ENCODE measurements at places on chromosomes 16 and 17. TPM values are rescaled to one million over a fixed set of nuclear protein-coding genes. Genes with fewer than 3 reads are reported as not detected.

DNA sequence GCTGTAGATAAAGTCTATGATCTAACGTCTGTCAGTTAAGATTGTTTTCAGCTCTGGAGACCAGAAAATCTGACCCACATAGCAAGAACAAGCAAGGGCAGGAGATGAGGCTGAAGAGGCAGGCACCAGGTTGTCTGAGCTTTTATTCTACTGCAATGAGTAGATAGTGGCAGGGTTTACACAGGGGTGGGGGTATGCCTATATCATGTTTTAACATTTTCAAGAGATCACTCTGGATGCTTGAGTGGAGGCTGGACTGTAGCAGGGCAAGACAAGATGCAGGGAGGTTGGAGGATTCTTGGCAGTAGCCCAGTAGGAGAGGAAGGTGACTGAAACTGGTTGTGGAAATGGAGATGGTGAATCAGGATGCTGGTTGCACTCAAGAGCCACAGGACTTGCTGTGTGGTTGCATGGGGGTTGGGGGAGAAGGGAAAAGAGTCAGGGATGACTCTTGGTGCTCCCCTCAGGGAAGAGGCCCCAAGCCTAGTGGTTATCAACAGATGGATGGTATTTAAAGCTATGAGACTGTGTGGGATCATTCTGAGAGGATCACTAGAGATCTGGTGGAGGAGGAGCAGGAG is 143.1 kb upstream of the KCNJ18 start:
- no peak for DNase-seq

GRCh38 chr17:56883616-56884015 is 30.2 kb downstream of the TRIM25 start:
- no peak for DNase-seq

The PRDM7 gene
- total RNA-seq = 0.28 TPM

DNA sequence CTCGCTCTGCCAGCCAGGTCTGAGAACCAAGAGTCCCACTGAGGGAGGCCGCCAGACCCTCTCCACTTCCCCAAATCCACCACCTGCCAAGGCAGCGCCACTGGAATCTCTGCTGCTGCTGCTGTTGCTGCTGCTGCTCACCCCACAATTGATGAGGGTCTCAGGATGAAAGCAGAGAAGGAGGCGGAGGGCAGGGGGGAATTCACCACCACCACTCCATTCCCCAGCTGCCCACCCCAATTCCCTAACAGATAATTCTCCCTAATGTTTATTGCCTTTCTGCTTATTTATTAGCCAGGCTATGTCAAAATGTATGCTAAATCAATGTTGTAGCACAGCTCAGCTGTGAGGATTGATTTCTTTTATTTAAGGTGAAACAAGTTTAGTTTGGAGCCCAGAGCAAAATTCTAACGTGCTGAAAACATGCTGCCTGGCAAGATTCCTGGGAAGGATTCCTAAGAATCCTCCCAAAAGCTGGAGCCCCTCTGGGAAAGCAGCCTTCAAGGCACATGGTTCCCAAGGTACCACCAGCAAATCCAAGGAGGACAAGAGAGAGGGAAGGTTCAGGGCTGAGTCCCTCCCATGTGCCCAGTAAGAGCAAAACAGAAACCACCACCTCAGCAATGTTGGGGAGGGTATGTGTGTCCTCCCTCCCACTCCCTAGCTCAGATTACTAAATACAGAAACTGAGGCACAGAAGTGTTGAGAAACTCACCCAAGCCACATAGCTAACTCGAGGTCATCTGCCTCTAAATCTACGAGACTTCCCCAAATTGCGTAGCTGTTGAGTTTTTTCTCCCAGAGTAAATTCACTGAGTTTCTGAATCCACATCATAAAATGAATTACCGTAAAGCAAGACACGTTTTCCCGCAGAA is 12.2 kb upstream of the CDH5 start:
- no peak for DNase-seq

The KRT222 gene
- total RNA-seq = 0.05 TPM

- no peak for DNase-seq
Observed at GRCh38 chr16:66617728-66618127, 13.2 kb downstream of the CMTM3 start.

GRCh38 chr17:66538776-66539175 is 236.4 kb downstream of the PRKCA start:
- no peak for DNase-seq

The LRRC37A3 gene
- 5.6 TPM for total RNA-seq

DNA sequence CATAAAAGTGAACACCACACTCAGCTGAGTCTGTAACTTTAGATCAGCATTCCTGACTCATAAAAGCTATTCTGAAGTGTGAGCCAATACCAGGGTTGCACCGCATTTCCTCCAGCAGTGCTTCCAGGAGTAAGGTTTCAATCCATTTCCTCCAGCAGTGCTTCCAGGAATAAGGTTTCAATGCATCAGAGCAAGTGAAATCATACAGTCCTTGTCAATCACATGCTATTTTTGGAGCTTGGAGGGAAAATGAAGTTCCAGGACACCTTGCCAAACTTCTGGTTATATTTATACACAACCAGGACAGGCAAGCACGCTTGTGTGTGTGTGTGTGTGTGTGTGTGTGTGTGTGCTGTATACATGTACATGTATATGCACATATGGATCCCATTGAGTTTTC is 327.6 kb downstream of the GRIN2A start:
- no peak for DNase-seq

The EVPLL gene
- 1.6 TPM for total RNA-seq

The CDC27 gene
- 76.9 TPM for total RNA-seq

The PRAC1 gene
- total RNA-seq = 56.7 TPM

DNA sequence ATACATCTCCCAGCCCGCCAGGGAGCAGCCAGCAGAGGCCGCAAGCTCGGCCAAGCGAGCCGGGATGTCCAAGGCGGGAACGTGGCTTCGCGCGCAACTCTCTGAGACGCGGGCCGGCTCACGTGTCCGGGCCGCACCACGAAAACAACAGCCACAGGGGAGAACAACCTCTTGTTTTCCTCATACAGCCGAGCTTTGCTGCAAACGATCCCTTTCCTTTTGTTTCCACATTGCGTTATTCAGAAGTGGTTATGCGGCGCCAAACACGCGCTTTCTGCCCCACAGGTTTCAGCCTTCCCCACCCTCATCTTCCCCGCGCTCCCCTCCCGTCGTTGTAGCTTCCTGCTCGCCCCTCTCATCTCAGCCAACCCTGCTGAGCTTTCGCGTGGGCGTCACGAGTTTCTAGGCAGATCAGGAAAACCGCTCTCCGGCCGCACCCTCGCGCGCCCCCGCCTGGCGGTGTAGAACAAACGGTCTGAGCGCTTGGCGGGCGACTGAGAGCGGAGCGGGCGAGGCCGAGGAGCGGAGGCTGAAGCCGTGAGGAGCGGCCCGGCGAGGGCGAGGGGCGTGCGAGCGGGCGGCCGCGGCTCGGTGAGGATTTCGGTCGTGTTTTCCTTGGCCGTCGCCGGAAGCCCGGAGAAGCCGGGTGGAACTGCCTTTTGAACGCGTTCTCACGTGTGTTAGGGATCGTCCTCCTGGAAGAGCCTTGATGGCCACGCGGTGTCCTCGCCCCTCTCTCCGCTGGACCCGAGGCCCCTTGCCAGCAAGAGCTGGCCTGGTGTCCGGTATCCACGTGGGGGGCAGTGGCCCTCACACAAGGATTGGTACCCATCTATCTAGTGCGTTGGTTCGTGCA is 6.6 kb upstream of the SMARCD2 start:
- peak; percentile 80 for DNase-seq

- DNase-seq = no peak
Observed at GRCh38 chr16:74296104-74296431, 546 bp upstream of the PSMD7 start.

GRCh38 chr17:16434662-16435061 is 19.3 kb downstream of the TRPV2 start:
- DNase-seq = no peak

- no peak for DNase-seq
Observed at GRCh38 chr17:72393553-72393952, 272.7 kb downstream of the SOX9 start.

- peak; percentile 87 for DNase-seq
Observed at GRCh38 chr17:41464682-41465081, 2.5 kb downstream of the KRT32 start.

DNA sequence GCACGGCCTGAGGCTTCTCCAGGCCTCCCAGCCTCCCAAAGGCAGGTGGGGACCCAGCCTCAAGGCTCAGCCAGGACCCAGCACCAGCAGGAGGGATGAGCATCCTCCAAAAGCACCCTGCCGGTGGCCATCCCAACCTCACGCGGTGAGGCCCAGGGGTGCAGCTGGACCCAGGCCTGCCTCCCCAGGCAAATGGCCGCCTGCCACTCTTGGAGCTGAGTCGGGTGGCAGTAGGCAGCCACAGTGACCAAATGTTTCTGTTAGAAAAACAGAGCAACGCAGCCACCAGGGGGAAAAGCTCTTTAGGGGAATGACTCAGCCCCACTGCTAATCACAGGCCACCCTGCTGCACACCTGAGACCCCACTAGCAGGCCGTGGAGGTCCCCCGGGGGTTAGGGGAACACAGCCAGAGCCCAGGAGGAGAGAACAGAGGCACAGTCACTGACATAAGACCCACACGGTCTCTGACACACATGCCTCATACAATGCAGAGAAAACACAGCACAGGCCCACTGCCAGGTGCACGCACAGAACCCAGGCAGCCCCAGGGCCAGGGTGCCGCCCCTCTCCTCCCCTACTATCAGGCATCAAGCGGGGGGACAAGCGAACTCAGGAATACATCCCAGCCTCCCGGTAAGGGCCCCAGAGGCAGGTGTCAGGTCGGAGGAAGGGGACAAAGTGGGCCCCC is 12.4 kb downstream of the BCAR1 start:
- DNase-seq = no peak
